Transverse colon (tissue), 4 donors: ENCODE measurements at places on chromosomes 1 and 21.

DNA sequence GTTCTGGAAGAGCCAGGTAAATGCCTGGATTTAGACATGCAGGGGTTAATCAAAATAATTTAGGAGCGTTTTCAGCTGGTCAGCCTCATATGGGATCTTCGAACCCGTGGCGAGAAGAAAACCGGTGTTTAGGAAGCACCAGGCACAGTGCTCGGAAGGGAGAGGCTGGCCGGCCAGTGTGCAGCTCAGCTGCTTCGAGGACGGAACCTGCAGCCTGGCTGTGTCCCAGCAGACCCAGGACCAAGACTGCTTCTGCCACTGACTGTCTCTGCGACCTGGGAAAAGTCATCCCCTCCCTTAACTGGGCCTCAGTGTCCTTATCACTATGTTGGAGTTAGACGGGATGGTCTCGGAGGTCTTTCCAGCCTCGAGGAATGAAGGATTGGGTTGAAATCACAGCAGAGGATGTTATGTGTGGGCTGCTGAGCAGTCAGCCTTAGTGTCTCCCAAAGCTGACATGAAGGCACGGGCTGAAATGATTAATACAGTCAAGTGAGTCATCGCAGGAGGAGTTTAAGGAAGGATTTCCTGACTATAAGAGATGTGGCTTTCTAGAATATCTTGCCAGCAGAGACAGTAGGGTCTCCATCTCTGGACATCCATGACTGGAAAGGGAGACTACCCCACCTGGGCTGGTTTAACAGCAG lies 20.8 kb downstream of the PPFIA4 start:
- DNase-seq, result no peak

- DNase-seq, result no peak
Observed at GRCh38 chr1:100478816-100479215, 59.1 kb upstream of the GPR88 start.

- DNase-seq, result no peak
Observed at GRCh38 chr1:12346483-12347151, 116.8 kb downstream of the VPS13D start.

DNA sequence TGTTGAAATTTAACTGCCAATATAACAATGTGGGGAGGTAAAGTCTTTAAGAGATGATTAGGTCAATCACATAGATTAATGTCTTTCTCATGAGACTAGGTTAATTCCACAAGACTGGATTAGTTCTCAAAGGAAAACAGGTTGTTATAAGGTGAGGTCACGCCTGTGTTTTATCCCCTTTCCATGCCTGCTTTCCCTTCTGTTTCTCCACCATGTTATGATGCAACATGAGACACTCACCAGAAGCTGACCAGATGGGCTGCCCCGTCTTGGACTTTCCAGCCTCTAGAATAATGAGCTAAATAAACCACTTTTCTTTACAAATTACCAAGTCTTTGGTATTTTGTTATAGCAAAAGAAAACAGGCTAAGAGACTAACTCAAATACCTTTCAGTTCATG lies 70.8 kb downstream of the DDAH1 start:
- no peak for DNase-seq

DNA sequence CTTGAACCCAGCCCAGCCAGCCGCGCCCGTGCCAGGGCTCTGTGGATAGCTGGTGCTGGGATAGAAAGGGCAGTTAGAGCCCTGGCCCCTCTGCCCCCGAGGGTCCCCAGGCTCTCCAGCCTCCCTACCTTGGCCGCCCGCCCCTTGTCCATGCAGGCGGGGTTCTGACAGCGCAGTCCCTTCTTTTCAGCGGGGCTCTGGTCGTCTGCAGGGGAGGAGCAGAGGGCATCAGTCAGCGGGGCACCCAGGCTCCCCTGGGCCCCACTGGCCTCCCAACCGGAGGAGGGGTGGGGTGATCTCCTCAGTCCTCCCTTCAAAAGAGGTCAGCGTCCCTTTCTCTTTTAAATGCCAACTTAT lies 4.9 kb upstream of the PLEKHG5 start:
- DNase-seq, result no peak

DNA sequence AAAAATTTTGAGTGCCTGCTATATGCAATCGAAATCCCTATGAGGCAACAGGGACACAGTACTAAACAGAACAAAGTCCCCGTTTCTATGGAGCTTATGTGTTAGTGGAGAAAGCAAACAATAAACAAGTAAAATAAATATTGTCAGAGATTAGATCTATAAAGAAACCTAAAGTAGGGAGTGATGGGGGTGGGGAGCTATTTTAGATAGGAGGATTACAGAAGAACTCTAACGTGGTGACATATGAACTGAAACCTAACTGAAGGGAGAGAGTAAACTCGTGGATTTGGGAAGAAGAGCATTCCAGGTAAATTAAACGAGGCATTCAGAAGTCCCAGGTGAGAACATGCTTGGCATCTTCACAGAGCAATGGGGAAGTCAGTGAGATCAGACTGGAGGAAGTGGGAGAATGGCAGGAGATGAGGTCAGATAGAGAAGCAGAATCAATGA lies 154.5 kb downstream of the DENND1B start:
- no peak for DNase-seq

DNA sequence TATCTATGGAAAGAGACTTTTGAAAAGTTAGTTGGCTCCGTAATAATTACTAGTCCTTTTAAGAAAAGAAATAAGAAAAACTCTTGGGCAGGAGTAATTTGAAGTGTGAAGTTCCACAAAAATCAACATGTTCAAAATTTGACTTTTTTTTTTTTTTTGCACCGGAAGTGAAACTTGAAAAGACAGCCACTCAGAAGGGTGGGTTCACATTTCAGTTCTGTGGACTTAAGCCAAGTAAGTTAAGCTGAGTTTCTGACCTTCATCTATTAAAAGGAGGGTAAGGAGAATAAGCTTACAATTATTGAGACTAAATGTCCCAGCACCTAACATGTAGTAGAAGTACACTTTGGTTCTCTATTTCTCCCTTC lies 11.0 kb downstream of the RO60 start:
- no peak for DNase-seq

DNA sequence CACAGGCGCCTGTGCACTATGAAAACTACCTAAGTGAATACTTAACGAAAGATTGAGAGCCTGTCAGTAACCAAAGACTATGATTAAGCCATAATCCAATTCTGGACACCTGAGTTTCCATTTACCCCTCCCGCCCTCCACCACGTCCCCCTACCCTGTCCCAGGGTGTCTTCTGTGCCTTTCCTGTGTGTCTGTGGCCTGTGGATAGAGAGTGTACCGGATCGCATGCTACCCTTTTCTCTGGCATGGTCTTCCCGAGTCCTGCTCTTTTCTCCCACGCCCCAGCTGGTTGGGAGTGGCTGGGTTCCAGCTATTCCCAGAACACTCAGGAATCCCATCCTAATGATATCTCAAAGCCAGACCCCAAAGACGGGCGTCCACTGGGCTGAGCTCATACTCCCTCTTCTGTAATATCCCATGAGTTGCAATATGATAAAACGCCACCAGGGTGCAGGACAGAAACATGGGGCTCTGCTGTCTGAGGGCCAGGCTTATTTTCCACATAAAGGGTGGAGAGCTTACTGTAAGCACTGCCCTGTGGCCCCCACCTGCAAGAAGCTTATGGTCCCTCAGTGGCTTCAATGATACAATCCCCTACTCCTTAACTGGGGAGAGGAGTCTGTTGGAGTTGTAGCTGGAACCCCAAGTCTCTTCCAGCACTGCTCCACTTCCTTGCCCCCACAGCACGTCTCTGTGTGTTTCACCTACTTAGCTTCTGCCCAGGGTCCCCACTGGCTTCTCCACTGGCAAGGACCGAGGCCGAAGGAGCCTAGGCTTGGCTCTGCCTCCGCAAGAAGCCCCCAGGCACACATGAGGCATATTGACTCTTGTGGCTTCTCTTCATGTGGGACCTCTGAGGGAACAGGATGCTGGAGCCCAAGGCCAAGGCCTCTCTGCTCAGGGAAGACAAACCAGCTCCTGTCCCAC lies 17.6 kb upstream of the ALX3 start:
- DNase-seq, result peak; percentile 47

GRCh38 chr1:219105893-219106292 lies 67.8 kb upstream of the LYPLAL1 start:
- no peak for DNase-seq

DNA sequence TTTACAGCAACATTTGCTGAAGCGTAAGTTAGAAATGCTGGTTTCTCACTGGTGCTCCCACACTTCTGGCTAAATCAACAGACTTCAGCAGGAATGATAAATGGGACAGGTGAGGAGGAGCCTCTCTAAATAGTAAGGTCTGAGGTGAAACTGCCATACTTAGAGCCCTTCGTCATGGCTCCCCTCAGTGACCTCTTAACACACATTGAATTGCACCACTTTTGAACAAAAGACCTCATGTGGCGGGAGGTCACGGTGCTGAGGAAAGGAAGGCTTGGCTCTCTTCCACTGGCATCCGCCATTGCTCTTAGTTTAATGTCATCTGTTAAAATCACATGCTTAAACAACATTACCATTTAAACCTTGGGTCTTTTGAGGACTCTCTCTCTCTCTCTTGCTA lies 3.4 kb downstream of the MAP3K7CL start:
- no peak for DNase-seq

- DNase-seq, result no peak
Observed at GRCh38 chr1:24955161-24955560, 25.1 kb upstream of the RUNX3 start.

DNA sequence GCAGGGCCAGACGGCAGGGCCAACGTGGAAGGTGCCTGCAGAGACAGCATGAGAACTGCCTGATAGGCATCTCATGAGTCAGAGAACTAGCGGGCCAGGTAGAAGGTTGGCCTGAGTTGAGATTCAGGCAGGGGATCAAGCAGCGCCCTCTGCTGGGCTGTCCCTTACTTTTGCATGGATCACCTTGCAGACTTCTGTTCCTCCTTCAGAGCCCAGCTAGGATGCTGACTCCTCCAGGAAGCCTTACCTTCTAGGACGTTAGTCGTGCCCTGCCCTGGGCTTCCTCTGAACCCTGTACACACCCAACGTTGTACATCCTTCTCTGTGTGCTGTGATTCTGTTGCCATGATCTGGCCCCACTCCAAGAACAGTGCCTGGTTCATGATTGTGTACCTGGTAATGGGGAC lies 231.3 kb upstream of the VAMP3 start:
- peak; percentile 43 for DNase-seq

GRCh38 chr1:214019499-214019898 lies 31.7 kb downstream of the PROX1 start:
- no peak for DNase-seq

DNA sequence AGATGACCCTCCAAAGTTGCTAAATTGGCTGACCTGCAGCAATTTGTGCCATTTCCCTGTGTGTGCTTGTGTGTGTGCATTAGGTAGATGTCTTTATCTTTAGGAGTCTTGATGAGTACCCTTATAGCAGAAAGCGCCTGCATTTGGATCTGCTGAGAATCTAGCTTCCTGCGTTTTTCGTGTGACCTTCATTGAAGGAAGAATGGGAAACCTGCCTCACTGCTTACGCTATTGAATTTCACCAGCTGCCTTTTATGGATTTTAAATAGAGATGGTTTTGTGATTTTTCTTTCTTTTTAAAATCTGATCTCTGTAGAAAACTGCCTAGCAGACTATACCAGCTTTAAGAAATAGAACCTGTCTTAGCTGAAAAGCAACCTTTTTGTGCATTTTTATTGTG lies 124.5 kb downstream of the CACHD1 start:
- DNase-seq, result no peak

- no peak for DNase-seq
Observed at GRCh38 chr1:55302972-55303371, 87.8 kb upstream of the USP24 start.

DNA sequence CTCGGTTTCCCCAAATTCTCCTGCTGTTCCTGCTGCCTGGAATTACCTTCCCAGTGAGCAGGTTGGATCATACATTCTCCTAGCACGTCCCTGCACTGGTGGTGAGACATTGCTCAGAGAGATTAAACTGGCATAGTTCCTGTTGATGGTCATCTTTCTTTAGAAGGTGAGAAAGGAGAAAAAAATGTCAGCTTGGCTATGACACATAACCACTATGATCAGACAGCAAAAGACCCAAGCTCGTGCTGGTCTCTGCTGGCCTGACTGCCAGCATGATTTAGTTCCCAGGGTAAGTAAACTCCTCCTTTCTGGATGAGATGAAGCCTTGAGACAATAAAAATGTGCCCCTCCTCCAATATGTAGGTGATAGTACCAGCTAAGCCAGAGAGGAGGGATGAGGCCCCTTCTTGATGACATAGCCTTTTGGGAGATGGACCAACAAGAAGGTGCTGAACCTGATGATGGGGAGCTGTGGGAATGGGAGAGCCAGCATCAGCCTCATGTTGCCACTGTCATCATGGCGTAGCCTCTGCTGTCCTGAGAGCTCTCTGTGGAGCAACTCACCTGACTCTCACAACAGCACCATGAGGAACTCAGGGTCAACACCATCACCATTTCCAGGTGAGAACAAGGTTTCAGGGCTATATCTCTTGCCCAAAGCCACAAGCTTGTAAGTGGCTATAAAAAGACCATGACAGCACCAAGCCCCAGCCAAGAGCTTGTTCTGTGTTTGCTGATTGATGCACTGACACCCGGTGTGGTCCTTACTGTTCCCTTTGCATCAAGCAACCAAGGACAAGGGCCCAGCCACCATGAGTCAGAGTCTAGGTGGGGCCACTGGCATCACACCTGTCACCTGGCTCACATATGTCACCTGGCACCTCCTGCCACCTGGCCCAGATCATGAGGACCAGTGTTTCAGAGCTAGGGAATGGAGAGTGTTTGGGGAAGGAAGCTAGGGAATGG lies 200.0 kb downstream of the MATN1 start:
- no peak for DNase-seq

DNA sequence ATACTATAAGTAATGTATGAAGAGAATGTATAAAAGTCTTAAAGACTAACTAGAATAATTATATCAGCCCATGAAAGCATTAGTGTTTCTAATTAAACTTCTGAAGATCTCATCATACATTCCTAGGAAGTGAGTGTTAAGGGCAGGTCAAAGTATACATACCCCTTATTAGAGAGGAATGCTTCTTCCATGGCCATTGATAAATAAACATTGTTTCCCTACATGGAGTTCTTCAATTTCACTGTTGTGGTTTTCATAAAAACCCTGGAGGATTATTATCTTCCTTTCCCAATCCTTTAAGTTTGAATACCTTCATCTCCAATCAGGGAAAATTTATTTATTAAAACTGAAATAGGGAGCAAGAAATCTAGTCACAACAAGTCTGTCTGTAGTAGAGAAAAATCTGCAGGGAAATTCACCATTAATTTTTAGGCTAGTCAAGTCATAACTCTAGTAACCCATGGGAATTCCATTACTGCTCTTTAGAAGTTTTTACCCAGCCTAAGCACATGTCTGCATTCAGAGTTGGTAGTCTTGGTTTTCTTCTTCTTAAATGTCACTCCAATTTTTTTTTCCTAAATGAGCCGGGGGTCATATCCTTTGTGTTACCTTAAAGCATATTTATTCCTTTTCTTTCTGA lies 147.0 kb downstream of the TNFSF18 start:
- no peak for DNase-seq

- no peak for DNase-seq
Observed at GRCh38 chr1:110749960-110750359, 75.2 kb upstream of the KCNA3 start.

GRCh38 chr1:176964687-176965086 lies 199.8 kb downstream of the ASTN1 start:
- no peak for DNase-seq

DNA sequence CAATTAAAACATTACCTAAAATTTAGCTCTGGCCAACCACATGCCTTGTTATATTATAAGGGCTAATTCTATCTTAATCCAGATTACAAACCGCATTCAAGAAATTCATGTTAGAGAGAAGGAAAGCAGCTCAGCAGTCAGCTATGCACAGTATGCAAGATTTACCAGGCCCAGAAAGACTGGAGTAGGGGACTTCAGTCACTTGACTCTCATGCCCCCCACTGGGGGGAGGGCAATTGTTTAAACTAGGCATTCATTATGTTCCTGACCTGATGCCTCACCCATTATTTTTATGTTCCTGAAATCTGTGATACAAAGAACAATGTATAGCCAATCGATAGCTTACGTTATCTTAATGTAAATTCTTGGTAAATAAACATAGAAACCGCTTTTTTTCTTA lies 96.9 kb downstream of the ZNF644 start:
- no peak for DNase-seq
